Lung microvascular endothelial cell (primary cell): ENCODE measurements at places on chromosomes 4 and X.
A peak's percentile ranks its signal among the peaks of the same experiment; 100 is the strongest.

GRCh38 chrX:129792586-129793291 lies 13.0 kb downstream of the SASH3 start:
- no peak for DNase-seq

DNA sequence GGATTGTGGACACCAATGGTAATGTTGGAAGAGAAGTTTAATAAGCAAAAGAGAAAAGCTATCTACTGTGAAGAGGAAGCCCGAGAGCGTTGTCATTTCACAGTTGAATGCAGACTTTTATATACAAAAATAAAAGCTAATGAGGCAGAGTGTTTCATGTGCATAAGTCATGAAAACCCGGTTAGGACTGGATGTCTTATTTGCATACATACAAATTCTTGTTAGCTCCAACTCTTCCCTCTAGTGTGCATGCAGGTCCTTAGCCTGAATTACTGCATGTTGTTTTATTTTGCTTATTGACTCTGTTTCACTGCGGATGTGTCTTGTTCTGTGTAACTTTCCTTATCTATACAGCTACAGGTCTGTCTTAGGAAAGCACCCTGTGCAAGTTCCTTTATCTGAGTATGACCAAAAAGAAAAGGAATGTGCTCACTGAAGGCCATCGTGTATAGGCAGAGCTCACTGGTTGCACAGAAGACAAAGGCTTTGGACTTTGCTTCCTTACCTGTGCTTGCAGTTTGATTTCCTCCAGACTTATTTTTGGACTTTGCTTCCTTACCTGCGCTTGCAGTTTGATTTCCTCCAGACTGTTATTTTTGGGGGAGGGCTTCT lies 25.1 kb upstream of the UGT2B11 start:
- DNase-seq: no peak

DNA sequence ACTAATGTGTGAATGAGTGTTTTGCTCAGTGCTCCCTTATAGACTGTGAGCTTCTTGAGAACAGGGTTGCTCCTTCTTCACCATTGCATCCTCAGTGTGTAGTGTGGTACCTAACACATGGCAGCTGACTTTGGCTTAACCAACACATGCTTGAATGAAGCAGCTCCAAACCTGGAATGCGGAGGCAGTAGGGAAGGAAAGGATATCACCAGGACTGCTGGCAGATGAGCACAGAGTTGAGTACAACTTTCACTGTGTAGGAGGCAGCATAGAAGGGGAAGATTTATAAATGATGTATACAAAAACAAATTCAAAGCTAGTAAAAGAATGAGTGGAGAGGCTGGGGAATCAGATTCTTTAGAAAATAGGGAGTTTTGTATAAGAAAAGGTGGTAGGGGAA lies 174.3 kb downstream of the SLIT2 start:
- no peak for DNase-seq

- DNase-seq: no peak
These were observed 40.5 kb downstream of the AFF2 start for GRCh38 chrX:148540671-148541583.

DNA sequence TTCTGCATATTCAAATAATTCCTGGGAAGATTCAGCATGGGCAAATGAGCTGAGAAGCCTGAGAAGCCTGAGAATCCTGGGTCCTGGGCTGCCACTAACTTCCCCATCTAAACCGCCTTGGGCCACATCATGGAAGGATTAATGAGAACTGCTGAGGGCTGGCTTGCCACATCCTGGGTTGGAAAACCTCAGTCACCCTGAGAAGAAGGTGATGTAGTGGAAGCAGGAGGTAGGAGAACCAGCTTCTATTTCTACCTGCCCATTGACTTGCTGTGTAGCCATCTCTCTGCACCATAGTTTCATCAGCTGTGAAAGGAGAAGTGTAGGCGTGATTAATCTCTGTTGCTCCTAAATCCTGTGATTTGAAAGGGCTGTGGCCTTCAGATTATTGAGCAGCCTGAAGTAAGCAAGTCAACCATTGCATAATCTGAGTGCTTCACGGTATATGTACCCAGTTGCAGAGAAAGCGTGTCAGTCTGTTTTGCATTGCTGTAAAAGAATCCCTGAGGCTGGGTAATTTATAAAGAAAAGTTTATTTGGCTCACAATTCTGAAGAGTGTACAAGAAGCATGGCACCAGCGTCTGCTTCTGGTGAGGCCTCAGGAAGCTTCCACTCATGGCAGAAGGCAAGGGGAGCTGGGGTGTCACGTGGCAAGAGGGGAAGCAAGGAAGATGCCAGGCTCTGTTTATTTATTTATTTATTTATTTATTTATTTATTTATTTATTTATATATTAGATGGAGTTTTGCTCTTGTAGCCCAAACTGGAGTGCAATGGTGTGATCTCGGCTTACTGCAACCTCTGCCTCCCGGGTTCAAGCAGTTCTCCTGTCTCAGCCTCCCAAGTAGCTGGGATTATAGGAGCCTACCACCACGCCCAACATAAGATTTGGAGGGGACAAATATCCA lies 140.9 kb upstream of the ATP6AP2 start:
- DNase-seq: no peak

GRCh38 chr4:152651473-152652060 lies 28.2 kb downstream of the TMEM154 start:
- DNase-seq: no peak

DNA sequence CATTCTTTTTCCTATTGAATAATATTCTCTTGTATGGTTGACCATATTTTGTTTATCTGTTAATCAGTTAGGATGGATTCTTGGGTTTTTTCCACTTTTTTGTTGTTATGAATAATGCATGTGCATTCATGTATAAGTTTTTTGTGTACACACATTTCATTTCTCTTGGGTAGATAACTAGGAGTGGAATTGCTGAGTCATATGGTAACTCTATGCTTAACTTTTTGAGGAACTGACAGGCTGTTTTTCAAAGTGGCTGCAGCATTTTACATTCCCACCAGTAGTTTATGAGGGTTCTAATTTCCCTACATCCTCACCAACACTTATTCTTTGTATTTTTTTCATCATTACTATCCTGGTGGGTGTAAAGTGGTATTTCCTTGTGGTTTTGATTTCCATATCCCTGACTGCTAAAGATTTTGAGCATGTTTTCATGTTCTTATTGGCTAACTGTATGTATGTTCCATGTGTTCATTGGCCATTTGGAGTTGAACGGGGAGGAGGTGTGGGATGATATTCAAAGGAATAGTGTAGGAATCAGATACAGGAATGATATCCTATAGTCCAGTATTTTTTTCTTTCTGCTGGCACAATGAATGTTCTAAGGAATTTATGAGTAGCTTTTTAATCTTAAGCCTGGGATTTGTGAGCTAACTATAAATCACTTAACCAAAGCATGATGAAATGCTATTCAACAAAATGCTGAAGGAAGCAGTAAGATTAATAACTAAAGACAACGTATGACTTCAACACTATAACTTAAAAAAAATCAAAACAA lies 114.3 kb downstream of the AMELX start:
- DNase-seq: no peak

GRCh38 chr4:48543796-48544195 lies 53.7 kb downstream of the ZAR1 start:
- no peak for DNase-seq

- DNase-seq: peak; percentile 24
These were observed 686 bp downstream of the MTHFD2L start for GRCh38 chr4:74158466-74159142.

- DNase-seq: no peak
These were observed 552.7 kb downstream of the RAPGEF2 start for GRCh38 chr4:159655547-159655946.

GRCh38 chr4:171256223-171256622 lies 557.0 kb upstream of the GALNTL6 start:
- DNase-seq: no peak

DNA sequence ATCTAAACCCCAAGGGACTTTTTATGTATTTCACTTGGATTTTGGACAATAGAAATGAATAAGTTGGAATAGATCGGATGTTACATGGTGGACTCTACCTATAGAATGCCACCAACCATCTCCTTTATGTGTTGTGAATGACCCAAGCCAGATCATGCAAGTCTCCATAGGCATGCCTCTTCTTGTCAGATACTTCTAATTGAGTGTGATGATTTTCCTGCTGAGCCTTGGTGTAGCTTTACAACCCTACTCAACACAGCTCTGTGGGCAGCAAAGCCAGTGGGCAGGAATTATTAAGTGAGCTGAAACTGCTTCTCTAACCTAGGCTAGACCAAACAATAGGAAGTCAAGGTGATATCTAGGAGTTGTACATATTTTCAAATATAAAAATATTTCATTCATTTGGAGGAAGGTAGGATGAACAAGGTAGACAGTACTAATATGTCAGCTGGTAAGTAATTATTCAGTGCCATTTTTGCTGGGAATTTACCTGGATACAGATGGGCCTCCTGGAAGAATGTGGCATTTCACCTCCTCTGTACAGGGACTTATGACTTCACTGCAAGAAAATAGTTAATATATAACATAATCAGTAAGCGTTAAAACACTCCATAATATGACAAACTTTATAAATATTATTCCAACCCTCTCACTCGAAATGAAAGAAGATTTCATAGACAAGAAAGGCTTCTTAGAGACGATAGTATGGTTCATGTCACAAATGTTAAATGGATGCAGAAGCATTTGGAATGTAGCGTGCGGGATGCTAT lies 298.0 kb upstream of the FAT1 start:
- no peak for DNase-seq

DNA sequence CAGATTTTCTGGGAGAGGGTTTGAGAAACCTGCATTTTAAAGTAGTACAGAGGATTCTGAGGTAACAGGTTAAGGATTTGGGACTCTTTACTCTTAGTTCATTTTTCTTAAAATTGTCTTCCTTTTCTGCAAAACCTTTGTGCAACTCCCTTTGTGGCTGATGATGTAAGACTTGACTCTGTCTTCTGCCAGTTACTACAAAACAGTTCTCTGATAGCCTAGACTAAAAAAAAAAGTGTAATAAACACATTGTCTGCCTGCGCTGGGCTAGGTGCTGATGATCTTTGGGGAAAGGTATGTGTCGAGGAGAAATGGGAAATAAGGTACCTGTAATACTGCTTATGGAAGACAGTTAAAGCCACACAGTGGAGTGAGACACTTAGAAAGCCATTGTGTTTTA lies 28.7 kb downstream of the IL13RA1 start:
- DNase-seq: no peak

- no peak for DNase-seq
These were observed 126.2 kb downstream of the PCDH10 start for GRCh38 chr4:133275246-133275645.

DNA sequence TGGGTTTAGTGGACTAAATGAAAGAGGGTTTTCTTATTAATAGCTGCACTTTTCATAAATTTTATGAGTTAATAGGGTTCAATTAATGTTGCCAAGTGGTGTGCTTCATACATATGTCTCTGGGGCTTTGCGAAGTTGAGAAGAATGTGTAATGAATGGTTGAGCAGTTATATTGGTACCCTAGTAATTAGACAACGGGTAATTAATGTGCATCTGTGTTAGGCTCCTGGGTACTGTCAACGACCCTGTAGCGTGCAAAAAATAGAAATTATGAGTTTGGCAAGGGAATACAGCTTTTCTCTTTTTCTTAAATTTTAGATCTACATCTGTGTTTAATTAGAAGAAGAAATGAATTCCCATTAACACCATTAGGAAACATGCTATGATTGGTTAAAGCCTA lies 1027.7 kb downstream of the ARAP2 start:
- DNase-seq: no peak

- DNase-seq: peak; percentile 60
These were observed 3.4 kb upstream of the SCD5 start for GRCh38 chr4:82801910-82802521.

GRCh38 chrX:140586951-140587350 lies 82.1 kb upstream of the SOX3 start:
- DNase-seq: no peak

- peak; percentile 74 for DNase-seq
These were observed 116.7 kb upstream of the TMEM164 start for GRCh38 chrX:109886122-109886761.

DNA sequence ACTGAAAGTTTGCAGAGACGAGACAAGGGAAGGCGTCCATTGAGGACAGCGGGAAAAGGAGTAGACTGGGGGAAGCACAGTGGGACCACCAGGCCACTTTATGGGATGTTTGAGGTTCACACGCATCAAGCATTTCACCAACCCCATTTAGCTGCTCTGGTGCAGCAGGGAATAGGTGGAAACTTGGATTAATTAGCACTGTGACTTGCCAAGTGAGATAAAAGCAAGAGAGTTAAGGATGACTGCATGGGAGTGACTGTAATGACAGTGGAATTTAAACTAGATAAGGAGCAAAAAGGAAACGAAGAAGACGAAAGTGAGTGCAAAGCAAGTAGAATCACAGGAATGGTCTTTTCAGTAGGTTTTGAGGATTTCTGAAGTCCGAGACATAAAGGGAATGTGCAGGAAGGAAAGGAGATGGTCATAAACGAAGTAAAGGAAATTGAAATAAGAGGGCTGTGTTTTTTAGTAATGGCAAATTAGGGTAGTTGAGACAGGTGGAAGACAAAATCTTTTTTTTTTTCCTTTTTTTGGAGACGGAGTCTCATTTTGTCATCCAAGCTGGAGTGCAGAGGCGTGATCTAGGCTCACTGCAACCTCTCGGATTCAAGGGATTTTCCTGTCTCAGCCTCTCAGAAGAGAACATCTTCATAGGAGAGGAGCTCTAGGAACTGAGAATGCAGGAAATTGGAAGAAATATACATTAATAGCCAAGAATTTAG lies 119.0 kb upstream of the MAP9 start:
- DNase-seq: no peak

DNA sequence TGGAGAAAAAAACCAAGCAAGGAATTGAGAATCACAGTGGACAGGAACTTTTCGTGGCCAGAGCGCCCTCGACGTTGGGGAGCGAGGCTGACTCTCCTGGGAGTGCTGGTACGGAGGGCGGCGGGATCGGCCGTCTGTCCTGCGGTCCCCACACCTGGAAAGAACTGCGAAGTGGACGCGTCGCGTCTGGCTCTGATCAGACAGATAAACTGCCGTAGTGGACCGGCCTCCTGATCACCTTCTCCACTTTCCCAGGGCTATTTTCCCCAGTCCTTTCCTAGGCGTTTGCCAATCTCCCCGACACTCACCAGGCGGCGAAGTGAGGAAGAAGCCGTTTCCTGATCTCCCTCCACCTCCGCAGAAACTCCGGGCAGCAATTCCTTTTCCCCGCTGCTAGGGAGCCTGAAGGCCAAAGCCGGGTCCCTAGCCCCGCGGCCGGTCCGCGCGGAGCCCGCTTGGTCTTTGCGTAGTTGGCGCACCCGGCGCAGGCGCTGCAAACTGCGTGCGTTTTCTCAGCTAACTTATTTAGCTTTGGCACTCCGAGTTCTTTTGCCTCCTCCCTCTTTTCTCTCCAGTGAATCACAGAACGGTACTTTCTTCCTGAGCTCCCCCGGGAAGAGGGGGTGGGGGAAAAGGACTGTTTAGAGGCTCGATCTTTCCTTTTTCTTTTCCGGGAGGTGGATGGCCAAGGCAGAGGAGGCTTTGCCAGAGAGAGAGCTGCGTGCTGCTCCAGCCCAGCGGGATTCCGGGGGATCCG lies at the start of gene ARSJ:
Gene ARSJ (minus strand): TSS at position 500 of the 757 bp plus-strand sequence. CDS start 813 bp downstream, outside the sequence.
- peak; percentile 82 for DNase-seq

GRCh38 chr4:102683881-102684609 lies 76.7 kb downstream of the MANBA start:
- DNase-seq: no peak

GRCh38 chr4:158190718-158191117 lies 17.9 kb upstream of the GASK1B start:
- DNase-seq: no peak

- DNase-seq: peak; percentile 93
These were observed 153.5 kb upstream of the FAM241A start for GRCh38 chr4:111991797-111992196.

GRCh38 chrX:143472347-143472938 lies 44.8 kb downstream of the SPANXN3 start:
- DNase-seq: no peak

GRCh38 chrX:18885328-18886004 lies 98.4 kb downstream of the PHKA2 start:
- peak; percentile 59 for DNase-seq
